CD4-positive, alpha-beta memory T cell (primary cell): ENCODE measurements at places on chromosomes 4 and X.

DNA sequence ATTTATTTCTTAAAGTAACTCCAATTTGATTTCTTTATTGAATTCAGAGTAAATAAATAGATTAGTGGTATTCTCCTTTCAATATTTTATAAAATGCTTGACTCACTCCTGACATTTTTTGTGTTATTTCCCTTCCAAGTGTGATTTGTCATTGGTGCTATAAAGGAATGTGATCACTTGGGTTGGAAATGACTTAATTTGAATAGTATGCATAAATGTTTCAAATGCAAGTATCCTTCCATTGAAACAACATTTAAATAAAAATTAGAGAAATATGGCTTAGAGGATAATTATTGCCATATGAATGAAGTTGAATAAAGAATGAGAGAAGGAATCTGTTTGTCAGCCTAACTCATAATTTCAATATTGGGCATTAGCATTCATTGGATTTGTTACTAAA lies 182.7 kb downstream of the PABPC4L start:
- no peak for DNase-seq

DNA sequence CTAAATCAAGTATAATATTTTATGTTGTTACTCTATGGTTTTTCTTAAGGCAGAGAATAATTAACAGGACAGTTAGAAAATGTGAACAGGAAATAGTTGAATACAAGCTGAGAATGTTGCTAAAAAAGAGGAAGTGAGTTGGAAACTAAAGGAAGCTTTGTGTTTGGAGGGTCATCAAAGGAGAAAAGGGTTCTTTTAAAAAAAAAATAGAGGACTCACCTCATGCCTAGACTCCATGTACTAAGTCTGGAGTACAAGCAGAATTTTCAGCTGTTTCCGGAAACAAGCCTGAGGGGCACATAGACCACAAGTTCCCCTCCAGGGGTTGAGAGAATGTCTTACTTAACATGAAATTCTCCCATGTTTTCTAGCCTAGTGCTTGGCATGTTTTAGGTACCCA lies 20.1 kb upstream of the MAP7D3 start:
- no peak for DNase-seq

DNA sequence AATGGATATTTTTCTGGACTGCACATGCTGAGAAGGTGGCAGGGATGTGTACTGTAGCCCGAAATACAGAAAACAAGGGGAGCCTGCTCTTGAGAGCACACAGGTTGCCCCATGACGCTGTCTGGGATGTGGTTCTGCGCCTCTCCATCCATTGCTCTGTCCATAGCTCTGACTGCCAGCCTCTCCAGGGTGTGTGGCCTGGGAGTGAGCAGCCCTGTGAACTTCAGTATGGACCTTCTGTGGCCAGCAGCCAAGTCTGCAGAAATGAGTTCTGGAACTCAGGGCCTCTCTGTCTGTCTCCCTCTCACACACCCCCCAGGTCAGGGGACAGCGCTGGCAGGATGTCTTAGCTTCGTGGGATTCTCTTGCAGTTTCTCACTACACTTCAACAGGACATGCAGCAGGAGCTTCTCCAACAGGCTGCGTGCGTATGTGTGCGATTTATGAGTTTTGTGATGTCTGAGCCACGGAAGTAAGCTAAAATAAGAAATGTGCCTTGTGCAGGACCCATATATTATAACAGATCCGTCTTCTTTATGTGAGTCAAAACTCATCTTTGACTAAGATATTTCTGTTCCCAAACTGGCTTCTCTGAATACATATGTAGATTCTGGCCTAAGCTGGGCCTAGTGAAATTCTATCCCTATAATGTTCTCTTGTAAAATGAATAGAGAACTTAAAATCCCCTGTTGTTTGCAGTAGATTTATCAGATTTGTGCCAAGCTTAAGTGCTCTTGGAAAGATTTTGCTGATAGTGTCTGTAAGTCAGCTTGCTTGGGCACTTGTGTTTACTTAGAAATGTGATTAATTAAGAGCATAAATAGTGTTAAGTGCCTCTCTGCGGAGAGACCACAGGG lies 40.0 kb downstream of the PROM1 start:
- DNase-seq: no peak

DNA sequence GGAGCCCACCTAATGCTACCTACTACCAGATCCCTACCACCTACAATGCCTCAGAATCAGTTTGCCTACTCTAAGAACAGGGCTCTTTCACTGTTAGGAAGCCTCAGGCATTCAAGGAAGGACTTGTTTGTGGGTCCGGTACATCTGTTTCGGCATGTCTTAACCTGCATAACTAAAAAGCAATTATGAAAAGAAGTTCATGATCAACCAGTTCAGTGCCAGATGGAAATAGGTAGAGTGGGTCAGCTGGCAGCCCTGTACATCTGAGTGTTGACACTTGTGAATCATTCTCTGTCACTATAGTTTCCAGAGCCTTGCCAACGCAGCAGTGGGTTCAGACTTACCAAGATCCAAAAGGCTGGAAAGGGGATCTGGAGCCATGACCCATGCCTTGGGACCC lies 3.3 kb downstream of the TMEM185A start:
- no peak for DNase-seq

- DNase-seq: no peak
Observed at GRCh38 chr4:119733431-119733830, 104.8 kb upstream of the PDE5A start.

- DNase-seq: peak; percentile 17
Observed at GRCh38 chr4:123421227-123421936, 24.8 kb downstream of the SPRY1 start.

DNA sequence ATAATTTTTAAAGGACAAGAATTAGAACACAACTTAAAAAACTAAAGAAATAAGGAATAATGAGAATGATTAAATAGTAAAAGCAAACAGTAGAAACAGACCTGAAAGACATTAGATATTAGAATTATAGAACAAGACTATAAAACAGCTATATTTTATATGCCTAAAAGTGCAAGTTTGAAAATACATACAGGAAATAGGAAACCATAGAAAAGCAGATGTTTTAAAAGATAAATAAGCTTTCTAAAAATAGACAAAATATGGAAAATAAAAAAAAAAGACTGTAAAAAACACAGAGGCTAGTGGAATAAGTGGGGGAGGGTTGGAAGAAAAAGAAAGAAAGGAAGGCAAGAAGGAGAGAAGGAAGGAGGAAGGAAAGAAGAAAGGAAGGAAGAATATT lies 407.3 kb downstream of the IDS start:
- no peak for DNase-seq

DNA sequence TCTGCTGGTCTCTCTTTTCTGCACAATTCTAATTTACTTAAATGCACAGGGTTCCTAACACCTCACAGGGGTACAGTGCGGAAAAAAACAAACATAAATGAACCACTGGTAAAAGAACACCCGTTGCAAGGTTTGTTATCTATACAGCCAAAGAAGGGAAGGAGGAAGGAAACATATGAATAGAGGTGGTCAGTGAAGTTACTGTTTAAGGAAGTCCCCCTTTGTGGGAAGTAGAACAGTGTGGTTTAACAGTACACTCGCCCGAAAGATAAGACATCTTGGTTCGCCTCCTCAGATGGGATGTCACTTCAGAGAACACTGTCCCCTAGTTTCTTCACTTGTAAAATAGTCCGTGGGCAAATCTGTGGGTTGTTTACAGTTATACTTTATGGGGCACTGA lies 57.5 kb downstream of the TEC start:
- no peak for DNase-seq

DNA sequence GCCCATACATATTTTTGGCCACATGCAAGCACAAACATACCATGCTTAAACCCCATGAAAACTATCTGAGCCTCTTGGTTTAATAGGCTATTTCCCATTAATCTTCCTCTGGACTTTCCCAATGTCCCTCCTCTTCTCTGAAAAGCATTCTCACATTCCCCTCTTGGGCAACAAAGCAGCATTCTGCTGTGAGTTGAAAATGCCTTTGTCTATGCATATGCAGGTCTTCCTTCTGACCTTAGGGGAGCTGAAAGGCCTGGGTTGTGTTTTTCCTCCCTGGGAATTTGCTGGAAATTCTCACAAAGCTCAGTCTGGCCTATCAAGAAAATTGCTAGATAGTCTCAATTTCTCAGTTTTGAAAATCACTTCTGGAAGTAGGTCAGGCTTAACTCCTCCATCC lies 4.2 kb downstream of the VSIG4 start:
- DNase-seq: no peak

DNA sequence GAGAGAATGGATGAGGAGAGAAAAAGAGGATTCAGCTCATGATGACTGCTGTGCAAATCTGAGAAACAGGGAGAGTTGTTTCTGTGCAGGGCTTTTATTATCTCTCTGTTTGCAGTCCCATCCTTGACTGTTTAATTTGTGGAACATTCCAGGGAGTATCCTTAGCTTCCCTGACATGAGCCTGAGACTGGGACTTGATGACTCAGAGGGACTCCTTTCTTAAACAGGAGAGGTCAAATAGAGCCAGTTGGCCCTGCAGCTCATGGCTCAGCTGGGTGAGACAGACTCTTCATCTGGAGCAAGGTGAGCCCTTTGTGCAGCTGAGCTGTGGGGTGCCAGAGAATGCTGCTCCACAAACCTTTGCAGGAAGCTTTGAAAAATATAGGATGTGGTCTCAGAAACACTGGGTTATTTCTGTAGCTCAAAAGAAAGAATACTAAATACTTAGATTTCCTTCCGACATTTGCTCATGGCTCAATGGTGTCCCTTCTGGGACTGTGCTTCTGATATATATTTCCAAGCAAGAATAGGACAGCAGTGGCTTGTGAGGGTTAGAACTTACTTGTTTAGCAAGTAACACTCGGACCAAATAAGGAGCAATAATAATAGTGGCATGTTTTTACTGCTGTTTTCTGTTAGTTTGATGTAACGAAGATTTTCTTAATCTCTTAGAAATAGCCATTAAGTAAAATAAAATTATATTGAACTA lies 14.5 kb downstream of the ARHGAP24 start:
- no peak for DNase-seq

GRCh38 chrX:13190051-13190450 lies 129.8 kb downstream of the ATXN3L start:
- DNase-seq: no peak

- no peak for DNase-seq
Observed at GRCh38 chrX:134244043-134244442, 7.1 kb downstream of the CCDC160 start.

DNA sequence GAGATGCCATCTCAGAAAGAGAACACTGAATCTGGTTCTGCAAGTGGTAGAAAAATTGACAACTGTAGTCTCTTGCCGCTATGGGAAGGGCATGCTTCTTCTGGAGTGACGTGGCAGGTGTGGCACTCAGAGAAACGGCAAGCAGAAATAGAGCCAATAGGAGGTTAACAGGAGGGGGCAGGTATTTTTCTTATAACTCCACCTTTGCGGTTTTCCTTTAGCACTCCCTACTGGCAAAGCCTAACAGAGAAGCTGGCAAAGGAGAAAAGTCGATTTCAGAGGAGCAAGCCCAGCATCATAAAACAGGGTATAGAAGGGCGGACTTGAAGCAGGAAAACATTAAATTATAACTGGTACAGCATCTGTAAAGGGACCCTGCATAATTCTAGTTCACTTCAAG lies 1382.2 kb downstream of the PCDH18 start:
- no peak for DNase-seq

DNA sequence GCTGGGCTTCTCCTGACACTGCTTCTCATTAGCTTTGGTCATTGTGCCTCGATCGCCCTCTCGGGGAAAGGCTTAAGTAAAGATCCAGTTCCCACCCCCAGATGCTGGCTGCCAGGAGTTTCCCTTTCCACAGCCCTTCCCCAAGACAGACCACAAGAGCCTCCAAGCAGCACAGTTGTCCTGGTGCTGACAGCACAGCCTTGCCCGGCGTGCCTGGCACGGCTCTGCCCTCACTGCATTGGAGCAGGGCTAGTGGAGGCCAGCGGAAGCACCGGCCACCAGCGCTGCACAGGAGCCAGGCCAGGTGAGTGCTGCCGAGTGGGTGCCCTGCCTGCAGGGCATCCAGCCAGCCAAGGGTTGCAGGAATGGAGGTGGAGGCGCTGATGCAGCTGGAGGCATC lies 9.7 kb upstream of the MSANTD1 start:
- no peak for DNase-seq

DNA sequence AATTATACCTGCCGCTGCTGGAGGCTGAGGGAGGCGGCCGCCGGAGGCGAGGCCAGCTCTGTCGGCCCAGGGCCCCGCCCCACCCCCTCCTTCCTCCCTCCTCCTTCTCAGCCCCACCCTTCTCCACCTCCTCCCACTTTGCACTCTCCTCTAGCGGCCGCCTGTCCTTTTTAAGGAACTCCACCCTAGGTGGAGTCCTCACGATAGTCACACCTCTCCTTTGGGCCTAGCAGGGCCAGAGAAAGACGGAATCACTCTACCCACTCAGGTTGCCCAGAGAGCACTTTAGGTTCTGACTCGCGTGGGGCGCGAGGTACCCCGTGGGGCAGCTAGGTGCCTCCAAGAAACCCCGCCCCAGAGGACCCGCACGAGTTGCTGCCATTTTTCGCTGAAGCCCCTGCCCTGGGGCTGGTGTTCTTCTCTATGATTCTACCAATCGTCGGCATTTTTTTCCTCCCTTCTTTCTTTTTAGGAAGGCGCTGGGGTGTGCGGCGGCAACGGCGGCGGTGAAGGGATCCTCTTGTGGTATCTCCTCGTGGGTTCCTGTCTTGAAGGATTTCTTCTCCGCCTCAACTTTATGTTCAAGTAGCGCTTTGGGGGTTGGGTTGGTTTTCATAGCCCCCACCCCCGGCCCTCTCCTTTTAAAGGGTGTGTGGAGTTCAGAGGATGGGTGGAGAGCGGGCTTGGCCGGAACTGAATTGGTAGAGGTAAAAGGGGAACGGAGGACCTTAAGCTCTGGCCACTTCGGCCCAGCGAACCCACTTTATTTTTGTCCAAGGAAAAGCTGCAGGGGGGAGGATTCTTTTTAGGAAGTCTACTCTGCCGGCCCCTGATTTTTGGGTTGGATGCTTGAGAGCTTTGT lies at the start of gene KLF8:
Gene KLF8 (plus strand): TSS at position 136 of the 862 bp plus-strand sequence. CDS start 979 bp downstream, outside the sequence.
- peak; percentile 48 for DNase-seq

DNA sequence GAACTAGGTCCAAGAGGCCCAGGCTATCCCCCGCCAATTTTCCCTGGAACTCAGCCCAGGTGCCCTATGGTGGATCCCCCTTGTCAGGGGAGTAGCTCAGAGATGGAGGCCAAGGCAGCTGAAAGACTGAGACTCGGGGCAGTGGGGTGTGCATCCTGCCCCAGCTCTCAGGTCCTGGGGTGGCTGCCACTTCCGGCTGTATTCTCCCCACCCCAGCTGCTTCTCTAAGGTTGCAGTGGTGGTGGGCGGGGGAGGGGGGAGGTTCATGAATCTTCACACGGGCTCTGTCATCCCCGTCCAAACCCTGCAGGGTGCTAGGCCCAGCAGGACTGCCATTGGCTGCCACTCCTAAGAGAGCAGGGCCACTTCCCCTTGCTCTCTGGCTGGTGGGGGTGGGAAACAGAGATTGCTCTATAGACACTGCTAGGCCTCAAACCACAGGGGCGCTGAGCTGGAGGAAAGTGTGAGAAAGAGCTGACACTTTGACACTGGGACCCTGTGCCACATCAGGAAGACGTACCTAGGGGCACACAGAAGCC lies 1.5 kb downstream of the SASH3 start:
- peak; percentile 93 for DNase-seq
